ENCODE measurements at places on chromosomes 1 and 21.

DNA sequence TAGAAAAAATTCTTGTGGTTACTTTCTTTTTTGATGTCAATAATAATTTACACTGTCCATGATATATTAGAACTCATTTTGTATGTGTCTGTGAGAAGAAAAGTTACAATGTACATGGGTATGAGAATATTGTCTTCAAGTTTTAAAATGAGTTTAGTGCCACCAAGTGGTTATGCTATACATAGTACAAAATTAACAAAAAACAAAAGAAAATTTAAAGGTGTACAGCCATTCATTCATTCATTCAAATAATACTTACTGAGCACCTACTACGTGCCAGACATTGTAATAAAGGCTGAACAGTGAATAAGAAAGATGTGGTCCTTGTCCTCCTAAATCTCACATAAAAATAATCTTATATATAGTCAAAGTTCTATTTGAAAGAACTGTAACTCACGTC lies 27.7 kb downstream of the UCHL5 start:
- no peak for DNase-seq

GRCh38 chr1:1173793-1174415 lies at the start of gene TTLL10:
Gene TTLL10, plus strand, starts transcription at chr1:1173880. Its CDS starts 5,336 bp downstream, at chr1:1179216.
- DNase-seq: no peak

- DNase-seq: no peak
Measured at GRCh38 chr1:68426594-68426993, 23.2 kb downstream of the RPE65 start.

DNA sequence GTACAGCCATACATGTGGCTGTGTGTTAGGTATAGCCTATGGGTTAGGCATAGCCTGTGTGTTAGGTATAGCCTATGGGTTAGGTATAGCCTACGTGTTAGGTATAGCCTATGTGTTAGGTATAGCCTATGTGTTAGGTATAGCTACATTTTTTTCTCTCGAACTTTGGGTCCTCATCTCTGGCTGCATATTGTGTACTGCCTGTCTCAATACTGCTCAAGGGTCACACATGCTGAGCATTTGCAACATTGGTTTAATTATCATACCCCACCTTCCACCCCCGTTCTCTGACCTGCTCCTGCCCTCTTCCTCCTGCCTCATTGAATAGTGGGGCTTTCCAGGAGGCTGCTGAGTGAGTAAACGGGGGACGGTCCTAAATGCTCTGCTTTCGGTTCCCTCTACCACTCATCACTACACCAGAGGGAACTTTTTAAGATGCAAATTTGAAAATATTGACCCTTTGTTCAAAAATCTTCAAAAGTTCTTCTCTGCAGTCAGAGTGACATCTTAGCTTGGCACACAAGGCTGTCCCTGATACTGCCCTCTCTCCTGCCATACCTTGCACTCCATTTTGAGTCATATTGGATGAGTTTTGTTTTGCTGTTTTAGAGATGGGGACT lies 17.8 kb downstream of the OR2B11 start:
- DNase-seq: no peak

DNA sequence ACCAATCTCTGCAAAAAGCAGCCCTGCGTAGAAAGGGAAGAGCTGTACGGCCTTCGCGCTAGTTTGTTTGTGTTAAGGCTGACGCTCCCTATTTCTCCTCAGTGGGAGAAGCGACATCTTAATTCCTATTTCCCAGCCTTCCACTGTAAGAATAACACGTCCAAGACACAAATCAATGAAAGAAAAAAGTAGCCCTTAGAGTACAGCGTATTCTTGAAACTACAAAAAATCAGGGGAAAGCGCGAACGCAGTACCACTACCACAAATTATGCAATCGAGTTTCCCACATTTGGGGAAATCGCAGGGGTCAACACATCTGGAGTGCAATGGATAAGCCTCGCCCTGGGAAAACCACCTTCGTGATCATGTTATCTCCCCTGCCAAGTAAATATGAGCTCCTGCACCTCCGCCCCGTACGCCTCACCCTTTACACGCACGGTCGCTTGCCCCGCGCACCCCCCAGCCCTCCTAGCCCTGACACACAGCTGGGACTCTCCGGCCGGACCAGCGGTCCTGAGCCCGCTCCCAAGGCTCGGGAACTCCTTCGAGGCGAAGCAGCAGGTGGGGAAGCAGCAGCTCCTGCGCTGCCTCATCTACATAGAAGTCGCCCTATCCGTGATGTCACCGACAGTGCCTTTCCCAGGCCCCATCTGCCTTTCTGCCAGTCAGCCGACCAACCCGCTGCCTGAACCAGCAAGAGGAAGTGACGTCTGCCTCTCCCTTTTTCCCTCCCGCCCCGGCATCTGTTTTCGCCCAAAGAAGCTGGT lies 94.7 kb downstream of the PPIAL4G start:
- DNase-seq: peak; percentile 89

DNA sequence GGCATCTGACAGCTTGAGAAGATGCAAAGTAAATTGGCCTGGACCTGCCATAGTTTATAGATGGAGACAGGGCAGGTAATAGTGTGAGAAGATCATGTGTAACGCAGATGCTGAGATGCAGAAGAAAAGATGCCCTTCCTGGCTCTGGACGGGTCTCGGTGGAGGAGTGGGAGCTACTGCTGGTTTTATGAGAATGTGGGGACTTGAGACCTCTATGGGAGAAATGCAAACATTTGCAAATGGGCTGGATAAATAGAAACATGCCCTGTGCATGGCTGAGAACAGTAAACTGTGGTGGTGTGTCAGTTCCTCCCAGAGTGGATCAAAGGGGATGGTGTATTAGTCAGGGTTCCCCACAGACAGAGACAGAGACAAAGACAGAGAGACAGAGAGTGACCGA lies 21.9 kb downstream of the UBASH3A start:
- no peak for DNase-seq

- no peak for DNase-seq
Measured at GRCh38 chr1:49527606-49528305, 496.0 kb downstream of the AGBL4 start.

DNA sequence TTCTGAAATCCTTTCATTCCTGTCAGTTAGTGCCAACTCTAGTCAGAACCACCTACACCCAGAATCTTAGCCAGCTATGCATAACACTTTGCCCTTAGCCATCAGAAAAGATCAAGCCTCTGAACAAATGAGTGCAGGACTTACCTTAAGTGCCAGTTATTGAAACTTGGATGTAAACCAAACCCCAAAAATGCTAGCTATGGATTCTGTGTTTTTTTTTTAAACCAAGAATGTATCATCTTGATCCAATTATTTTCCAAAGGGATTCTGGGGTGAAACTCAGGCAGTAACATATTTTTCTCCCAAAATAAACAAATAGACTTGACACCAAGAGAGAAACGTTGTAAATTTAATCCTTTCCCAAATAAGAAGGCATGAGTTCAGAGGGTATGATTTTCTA lies 538.6 kb upstream of the ADAMTS5 start:
- no peak for DNase-seq

GRCh38 chr1:173661271-173661670 lies 8.4 kb downstream of the ANKRD45 start:
- DNase-seq: no peak

- no peak for DNase-seq
Measured at GRCh38 chr1:55337801-55338447, 122.8 kb upstream of the USP24 start.

DNA sequence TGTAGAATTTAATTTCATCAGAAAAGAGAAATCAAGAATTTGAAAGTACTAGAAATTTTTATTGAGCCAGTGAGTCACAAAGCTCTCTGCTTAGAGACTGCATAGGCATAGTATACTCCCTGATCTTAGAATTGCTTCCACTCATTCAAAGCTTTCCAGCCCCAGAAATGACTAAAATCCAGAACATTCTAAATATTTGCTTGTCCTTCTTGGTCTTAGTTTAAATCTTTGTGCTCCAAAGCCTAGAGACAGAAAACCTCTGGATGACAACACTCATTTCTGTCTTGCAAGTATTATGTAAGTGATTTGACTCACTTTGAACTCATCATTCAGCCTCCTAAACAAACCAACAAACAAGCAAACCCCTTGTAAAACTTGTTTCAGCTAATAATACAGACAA lies 74.2 kb downstream of the PTPRC start:
- DNase-seq: no peak

DNA sequence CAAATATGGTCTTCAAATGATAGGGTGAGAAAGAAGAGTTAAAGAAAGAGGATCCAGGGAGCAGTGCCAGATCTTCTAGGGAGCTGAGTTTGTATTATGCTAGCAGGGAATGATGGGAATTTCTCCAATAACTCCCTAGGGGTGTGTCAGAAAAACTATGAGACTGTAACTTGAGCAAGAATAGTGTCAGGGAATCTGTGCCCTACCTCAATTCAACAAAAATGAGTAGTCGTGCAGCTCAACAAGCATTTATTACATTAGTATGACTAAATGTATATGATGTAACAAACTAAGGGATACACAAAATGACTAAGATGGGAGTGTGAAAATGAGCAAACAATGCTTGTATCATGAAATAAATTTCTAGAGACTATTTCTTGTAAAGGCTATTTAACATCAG lies 24.2 kb downstream of the SPAG17 start:
- no peak for DNase-seq

DNA sequence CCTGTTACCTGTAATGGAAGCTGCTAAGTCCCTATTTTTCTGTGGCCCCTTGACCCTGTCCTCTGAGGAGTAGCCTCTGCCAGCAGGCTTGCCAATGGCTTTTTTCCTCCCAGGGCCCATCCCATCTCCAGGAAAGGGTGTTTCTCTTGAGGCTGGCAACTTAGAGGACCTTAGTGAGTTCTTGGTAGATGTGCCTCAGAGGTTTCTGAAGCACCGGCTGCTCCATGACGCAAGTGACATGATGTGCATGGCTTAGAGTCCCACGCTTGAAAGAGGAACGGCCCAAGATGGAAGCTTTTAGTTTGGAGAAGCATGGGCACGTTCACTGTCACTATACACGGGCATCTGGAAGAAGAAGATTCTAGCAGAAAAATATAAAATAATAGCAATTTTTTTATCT lies 63.0 kb downstream of the TGFB2 start:
- no peak for DNase-seq

DNA sequence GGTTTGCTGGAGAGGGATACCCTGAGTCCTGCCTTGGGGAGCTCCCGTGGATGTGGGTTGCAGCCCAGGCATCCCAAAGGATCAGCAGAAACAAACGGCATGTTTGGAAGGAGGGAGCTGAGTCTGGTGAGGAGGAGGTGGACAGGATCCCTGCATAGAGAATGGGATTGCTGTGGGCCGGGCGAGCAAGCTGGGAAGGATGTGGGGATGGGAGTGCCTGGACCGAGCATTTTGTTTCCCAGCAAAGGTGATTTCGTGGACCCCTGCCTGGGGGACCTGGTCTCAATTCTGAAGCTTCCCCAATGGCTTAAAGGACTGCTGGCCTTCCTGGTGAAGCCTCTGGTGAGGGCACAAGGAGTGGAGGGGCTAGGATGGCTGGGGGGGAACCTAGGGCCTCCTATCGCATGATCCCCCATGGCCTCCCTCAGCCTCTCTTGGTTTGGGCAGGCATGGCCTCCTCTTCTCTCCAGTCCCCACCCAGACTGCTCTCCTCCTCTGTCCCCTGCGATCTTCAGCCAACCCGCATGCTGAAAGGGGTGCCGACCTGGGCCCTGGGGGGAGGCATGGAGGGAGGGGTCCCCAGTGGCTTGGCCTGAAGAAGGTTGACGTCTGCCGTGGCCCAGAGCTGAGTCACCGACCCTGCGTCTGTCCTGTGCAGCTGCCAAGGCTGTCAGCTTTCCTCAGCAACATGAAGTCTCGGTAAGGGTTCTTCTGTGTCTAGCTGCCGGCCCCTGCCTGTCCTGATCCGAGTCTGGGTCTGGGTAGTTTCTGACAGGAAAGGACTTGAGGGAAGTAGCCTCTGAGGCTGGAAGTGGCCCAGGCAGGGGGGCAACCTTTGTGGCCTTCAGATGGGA lies 16.3 kb downstream of the FAAH start:
- DNase-seq: no peak

DNA sequence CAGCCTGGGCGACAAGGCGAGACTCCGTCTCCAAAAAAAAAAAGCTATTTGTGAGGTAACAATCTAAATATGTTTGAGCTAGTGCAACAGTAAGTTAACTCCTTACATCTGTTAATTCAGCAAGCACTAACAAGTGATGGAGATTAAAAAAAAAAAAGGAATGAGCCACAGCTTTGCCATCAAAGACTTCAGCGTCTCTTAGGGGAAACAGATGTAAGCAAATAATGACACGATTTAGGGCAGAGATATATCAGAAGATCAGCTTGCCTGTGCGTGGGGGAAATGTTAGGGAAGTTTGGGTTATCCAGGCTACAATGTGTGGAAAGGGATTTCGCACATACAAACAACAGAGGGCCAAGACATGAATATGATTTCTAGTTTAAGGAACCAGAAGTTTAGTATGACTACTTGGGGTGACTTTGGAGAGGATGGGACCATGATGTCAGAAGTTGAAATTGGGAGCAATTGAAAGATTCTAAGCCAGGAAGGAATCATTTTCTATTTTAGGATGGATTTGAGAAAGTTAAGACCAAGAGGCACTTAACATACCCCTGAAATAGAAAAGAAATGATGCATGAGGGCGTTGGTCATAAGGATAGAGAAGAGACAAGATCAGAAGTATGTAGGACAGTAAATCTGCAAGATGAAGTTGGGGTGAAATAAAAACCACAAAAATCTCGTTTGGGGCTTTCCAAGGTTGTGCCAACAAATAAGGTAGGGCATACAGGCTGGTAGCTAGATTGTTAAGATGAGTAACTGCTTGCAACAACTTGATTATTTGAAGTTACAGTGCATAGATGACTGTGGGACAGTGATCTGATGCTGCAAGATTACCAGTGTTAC lies 2.4 kb upstream of the BRWD1 start:
- no peak for DNase-seq

- peak; percentile 41 for DNase-seq
Measured at GRCh38 chr1:110495926-110496600, 22.9 kb downstream of the KCNA10 start.

DNA sequence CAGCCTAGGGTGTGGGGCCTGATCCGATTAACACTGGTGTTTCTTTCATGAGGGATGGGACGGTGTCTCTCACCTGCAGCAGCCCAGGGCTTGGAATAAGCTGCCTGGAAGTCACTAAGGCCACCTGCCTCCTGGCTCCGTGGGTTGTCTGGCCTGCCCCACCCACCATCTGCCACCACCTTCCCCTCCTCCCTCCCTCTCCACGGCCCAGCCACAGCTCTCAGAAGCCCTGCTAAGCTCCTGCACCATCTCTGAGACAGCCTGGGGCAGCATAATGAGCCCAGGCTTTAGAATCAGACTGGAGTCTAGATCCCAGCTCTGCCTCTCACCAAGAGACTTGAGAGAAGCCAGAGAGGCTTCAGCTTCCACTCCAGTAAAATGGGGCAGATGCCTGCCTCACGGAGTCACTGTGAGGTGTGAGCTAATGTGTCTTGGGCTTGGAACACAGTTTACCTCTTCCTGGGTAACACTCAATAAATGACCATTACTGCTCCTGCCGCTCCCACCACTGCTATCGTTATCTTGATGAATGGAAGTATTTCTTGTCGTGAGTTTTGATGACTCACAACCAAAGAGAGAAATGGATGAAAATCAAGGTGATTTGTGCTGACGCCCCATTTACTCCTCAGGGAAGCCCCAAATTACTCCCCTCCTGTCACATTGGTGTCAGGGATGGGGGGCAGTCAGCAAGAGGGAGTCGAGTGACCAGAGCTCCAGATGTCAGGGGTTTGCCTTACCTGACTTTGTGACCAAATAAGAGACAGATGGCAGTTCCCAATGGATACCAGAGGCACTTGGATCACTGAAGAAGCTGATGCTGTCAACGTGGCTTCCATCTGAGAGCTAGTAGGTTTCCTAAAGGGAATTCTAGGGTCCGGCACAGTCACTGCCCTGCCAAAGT lies 23.5 kb upstream of the C1QA start:
- DNase-seq: no peak

- DNase-seq: no peak
Measured at GRCh38 chr1:31064718-31065309, 703 bp downstream of the PUM1 start.

GRCh38 chr1:236207121-236207520 lies 64.8 kb downstream of the GPR137B start:
- DNase-seq: no peak
